Vagina (tissue), 2 donors: ENCODE measurements at places on chromosomes 1 and 21.
A peak's percentile ranks its signal among the peaks of the same experiment; 100 is the strongest.

GRCh38 chr1:17535300-17535936, 4.1 kb upstream of the ARHGEF10L start:
- no peak for DNase-seq

GRCh38 chr1:35386959-35387358, 118.5 kb downstream of the ZMYM4 start:
- no peak for DNase-seq

GRCh38 chr1:37588939-37589338, 6.8 kb downstream of the GNL2 start:
- DNase-seq, result no peak

DNA sequence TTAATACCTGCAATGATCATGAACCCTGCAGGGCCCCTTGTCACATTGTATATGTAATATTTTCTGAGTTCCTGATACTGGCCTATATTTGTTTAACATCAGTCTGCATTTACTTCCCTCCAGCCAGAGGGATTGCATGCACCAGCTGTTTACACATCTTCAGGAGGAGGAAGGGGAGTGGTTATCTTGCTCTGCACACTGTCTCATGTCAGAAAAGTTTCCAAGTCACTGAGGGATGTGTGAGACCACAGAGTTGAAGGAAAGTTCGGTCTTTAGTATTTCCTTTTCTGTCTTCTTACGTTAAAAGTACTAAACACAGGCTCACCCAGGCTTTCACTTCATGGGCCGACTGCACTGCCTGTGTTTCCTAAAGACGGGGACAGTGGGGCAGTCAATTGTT, 574.1 kb downstream of the LMO4 start:
- DNase-seq, result no peak

DNA sequence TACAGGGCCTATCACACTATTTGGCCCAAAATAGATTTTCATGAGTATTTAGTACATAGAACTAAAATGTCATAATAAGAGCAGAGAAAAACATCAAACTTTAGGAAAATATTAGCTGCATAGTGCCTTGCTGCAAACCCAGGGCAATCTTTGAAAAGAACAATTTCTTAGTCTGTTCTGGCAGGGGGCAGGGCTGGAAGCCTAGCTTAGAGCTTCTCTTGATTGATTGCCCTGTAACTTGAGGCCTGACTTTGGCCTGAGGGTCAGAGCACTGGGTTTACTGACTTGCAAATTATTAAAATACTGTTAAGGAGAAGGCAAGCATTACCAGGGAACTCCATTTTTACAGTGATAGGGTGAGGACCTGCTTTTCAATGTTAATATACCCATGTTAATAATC, 115.8 kb upstream of the SPAG17 start:
- no peak for DNase-seq

DNA sequence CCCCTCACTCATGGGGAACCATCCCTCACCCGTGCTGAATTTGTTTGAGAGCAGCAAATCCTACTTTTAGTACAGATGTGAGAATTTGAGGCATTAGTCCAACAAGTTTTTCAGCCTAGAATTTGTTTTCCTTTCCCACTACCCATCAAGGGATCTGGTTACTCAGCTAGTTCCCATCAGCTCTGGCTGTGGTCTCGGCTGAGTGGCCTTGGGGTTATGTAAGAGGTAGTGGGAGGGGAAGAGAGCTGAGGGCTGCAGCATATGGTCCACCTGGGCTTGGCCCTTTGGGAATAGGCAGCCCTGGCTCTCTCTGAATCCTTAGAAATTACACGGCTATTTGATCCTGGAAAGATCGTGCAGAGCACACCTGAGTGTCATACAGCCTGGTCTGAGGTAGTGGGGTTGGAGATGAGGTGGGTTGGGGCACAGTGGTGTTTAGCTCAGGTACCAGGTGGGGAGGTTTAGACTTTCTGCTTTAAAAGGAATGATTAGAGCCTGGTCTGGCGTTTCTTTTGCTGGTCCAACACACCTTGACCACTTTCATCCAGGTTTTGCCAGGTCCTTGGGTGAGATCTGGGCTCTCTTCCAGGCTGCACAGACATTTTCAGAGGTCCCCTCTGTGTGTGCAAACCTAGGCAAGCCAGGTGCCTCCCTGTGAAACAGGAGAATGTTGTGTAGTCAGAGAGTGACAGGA, 4.2 kb downstream of the GSTM4 start:
- no peak for DNase-seq

GRCh38 chr1:213333121-213333520, 282.1 kb downstream of the RPS6KC1 start:
- no peak for DNase-seq

- no peak for DNase-seq
Measured at GRCh38 chr1:185939142-185939541, 205.0 kb downstream of the HMCN1 start.

DNA sequence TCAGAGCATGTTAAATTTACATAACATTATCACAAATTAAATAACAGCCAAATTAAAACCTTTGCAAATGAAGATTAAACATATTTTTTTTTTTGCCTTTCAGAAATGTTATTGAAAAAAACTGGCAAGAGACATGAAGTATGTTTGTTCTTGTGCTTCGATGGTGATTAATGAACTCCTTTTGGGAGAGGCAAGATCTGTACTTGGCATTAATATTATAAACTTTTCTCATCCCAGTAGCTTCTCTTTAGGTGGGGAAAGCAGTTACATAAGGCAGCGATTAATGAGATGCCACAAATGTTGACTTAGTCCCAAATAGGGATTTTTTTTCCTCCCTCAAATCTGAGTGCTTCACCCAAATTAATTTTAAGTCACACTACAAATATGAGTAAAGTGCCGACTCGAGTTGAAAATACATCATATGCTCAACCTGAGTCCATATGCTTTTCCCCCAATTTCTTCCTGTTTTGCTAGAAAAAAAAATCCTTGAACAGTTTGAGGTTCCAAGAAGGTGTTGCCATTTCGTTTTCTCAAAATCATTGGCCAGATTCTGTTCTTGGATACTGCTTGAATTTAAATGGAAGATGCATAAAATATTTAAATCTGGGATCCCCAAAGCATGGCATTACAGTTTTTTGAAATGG, 294.5 kb downstream of the VAV3 start:
- no peak for DNase-seq

GRCh38 chr21:33308586-33309490, 15.9 kb upstream of the IFNAR1 start:
- DNase-seq, result no peak

DNA sequence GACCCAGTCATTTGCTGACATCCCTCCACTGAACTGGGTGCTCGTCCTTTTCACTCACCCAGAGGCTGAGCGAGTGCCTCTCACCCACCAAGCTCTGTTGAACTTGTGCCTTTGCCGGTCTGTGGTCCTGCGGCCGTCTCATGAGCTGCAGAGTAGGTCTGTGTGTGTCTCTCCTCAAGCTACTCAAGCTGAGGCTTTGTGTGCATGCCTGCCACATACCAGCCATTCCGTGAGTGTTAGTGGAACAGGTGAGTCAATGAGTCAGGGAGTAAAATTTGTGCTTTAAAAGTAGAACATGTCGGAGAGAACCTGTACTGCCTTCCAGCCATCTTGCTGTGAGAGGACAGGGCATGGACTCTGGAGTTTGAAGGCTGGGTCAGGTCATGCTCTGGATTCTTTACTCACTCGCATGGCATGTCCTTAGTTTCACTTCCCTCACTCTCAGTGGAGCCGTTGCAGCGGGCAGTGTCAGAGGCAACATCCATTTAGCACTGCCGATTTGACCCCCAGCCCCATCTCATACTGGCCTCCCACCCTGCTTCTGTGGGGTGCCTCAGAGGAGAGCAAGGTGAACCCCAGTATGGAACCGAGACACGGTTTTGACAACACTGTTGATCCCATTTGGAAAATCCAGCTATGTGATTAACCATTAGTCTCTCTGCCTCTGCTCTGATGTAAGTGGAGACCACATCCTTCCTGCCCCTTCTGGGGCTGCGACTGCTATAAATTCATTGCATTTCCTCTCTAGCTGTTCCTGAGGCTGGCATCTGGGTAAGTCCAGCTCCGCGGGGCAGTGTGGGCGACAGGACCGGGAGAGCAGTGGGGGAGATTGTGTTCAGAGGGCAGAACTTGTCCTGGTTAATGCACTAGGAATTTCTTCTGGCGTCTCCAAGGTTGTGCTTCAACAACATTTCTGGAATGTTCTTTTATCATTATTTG, at the start of gene NLRP3:
Gene NLRP3, plus strand, starts transcription at position 751 of the 939 bp plus-strand sequence. CDS start 2,628 bp downstream, outside the sequence.
- DNase-seq, result no peak

GRCh38 chr1:103254691-103255090, 146.4 kb upstream of the COL11A1 start:
- no peak for DNase-seq

DNA sequence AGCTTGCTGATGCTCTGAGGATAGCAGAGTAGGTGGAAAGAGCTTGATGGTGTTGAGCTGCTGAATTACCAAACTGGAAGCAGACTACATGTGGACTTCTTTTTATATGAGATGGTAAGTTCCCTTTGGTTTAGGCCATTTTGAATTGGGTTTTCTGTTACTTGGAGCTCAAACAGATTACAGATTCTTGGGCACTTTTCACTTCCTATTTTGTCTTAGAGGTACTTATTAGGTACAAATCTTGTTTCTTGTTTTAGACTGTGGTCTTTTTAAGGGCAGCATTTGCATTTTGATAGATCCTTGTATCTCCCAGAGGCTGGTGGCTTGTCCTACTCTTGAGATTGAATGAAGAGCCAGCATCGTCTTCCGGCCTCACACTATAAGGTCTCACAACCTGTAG, 70.2 kb downstream of the GADD45A start:
- no peak for DNase-seq

DNA sequence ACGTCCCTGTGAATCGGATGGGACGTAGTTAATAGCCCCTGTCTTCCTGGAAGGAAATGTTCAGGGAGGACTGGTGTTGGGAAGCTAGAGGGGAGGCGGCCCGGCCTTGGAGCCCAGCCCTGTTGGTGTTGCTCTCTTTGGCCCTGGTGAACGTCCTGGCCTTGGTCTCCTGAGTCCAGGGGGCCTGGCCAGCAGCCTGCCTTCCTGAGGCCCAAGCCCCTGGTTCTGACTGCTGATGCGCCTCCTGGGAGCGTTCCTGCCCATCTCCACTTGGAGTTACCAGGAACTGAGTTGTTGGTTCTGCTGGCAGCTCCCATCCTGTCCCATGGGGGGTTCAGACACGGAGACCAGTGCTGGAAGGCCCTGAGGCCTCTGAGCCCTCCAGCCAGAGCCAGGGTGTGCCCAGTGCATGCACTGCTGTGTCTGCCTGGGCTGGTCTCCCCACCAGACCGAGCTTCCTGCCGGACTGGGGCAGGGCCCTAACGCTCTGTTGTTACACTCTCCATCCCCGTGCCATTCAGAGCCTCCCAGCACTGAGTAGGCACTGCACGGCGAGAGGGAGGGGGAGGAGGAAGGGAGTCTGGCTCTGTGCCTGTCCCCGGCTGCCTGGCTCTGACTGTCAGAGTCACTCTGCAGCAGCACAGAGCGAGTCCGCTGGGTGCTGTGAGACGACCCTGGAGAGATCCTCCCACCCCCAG, 382.5 kb upstream of the VAMP3 start:
- DNase-seq, result peak; percentile 88

DNA sequence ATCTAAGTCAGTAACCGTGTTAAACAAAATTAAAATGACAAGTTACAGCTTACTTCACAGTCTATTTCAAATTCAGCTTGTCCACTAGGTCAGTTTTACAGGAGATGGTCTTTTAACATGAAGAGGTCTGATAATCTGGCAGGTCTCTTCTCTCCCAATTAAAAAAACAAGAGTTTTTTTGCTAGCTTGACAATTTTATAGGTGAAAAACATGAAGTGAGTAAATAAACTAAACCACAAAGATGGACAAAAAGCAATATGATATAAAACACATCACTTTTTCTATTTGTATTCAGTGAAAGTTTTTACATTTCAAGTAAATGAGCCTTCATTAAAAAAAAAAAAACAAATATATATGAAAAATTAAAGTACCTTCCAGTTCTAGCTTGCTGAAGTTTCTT, 25.0 kb upstream of the TTC39A start:
- no peak for DNase-seq

DNA sequence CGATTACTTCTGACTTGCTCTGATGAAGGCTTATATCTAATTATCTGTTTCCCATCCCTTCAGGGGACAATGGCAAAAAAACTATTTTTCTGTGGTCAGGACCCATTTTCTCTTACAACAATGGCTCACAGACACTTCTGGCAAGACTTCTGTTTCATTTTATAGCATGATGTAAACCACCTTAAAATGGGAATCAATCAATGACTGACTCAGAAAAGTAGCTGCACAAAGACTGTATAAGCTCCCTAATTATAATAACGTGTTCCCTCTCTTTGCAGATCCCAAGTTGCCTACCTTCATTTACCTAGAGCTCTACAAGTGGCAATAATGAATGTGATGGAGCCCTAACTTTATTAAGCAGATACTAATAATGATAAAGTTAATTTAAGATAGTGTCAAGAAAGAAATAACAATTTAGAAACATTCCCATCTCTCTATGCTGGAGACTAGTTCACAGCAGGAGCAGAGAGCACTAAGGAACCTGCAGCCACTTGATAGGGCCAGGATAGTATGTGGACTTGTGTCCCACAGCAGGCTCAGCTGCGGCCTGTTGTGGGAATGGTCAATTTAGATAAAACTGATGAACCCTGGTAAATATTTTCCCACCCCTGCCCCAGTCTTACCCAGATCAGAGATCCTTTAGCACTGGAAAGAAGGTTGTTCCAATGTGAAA, 538 bp downstream of the GBP2 start:
- no peak for DNase-seq

DNA sequence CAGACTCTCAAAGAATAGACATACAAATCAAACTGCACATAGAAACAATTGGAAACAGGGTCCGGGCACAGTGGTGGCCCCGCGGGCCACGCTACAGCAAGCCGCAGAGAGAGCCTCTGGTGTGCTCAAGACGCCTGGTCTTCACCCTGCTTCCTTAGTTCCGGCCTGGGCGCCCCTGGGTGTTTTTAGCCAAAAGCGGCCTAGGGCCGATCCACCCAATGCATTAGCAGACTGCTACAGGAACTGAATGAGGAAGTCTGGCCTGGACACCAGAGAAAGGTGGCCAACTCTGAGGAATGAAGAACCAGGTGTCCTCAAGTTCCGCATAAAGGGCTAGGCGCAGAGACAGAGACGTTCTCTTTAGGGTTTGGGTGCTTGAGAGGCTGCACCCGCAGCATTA, 1.7 kb downstream of the PRRX1 start:
- DNase-seq, result no peak

GRCh38 chr1:209675565-209676154, 448 bp downstream of the G0S2 start:
- peak; percentile 86 for DNase-seq

GRCh38 chr1:218829097-218829496, 344.6 kb upstream of the LYPLAL1 start:
- no peak for DNase-seq

- DNase-seq, result no peak
Measured at GRCh38 chr1:223394706-223395105, 1.5 kb downstream of the CCDC185 start.

DNA sequence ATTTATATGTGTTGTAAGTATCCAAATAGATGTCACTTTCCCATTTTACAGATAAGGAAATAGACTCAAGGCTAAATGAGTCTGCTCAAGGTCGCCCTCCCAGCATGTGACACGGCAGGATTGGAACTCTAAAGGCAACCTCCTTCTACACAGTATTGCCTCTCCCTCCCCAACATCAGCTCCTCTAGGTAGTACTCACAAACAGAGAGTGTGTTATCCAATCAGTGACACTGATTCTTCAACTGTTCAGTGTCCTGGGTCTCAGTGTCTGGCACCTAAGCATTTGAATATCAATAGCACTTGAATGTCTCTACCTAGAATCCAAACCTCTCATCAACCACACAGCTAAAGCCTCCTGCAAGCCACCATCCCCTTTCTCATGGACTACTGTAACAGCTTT, 87.1 kb downstream of the DAB1 start:
- no peak for DNase-seq
